ENCODE measurements at places on chromosomes 7 and 10. TPM values are rescaled to one million over a fixed set of nuclear protein-coding genes. Genes with fewer than 3 reads are reported as not detected.

- H3K27ac ChIP-seq, result no peak overlapping the region
- H3K4me3 ChIP-seq, result no peak overlapping the region
- no peaks in the 10 kb centered on the region for H3K36me3 ChIP-seq
- no peak for DNase-seq
- no peaks in the 10 kb centered on the region for H3K4me1 ChIP-seq
Observed at GRCh38 chr7:68420342-68421192, 1177.7 kb upstream of the AUTS2 start.

- no peaks in the 10 kb centered on the region for H3K36me3 ChIP-seq
- no peak overlapping the region for H3K4me3 ChIP-seq
- H3K27me3 ChIP-seq, result no peaks in the 10 kb centered on the region
- no peak overlapping the region for H3K27ac ChIP-seq
- no peaks in the 10 kb centered on the region for H3K4me1 ChIP-seq
Observed at GRCh38 chr10:27490807-27491206, 13.3 kb upstream of the RAB18 start.

GRCh38 chr10:100670368-100670767 lies 75.0 kb upstream of the PAX2 start:
- no peak overlapping the region for H3K27ac ChIP-seq
- no peaks in the 10 kb centered on the region for H3K4me1 ChIP-seq
- no peak for DNase-seq
- no peaks in the 10 kb centered on the region for H3K36me3 ChIP-seq
- peaks cover 8% of the 10 kb centered on the region for H3K27me3 ChIP-seq
- H3K4me3 ChIP-seq, result no peak overlapping the region

The ANKRD30A gene
- not detected for total RNA-seq

DNA sequence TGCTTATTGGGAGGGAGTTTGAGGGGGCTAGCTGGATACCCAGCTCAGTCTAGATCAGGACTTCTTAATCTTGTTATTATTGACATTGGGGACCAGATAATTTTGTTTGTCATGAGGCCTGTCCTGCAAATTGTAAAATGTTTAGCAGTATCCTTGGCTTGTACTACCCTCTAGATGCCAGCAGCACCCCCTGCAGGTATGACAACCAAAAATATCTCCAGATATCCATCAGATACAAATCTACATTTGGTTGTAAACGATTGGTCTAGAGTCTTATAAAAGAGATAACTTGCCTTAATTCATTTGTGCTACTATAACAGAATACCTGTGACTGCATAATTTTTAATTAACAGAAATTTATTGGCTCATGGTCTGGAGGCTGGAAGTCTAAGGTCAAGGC lies 1232.2 kb downstream of the XPNPEP1 start:
- no peak overlapping the region for H3K4me3 ChIP-seq
- DNase-seq, result no peak
- no peaks in the 10 kb centered on the region for H3K4me1 ChIP-seq
- H3K27ac ChIP-seq, result no peak overlapping the region
- no peaks in the 10 kb centered on the region for H3K27me3 ChIP-seq

- no peaks in the 10 kb centered on the region for H3K36me3 ChIP-seq
- no peak overlapping the region for H3K4me3 ChIP-seq
- H3K27me3 ChIP-seq, result no peaks in the 10 kb centered on the region
- H3K27ac ChIP-seq, result no peak overlapping the region
- no peak for DNase-seq
Observed at GRCh38 chr10:56178210-56178609, 182.8 kb downstream of the ZWINT start.

DNA sequence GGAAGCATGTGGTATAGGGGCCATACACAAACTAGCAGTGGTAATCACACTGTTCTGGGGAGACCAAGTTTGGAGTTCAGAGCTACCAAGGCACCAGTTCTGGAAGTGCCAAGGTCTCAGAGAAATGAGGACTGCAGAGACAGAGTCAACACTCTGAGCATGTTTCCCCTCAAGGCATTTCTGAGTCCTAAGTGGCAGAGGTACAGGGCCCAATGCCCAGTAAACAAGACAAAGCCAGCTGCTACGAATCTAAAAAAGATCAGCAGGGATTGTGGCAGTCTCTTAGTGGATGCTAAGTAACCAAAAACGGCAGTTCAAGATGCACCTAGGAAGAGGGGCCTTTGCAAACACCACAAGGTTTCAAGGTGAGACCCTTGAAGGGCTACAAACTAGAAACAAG lies 271.9 kb downstream of the TNS3 start:
- no peak for DNase-seq
- no peak overlapping the region for H3K27ac ChIP-seq
- peaks cover 10% of the 10 kb centered on the region for H3K4me1 ChIP-seq
- H3K36me3 ChIP-seq, result no peaks in the 10 kb centered on the region

DNA sequence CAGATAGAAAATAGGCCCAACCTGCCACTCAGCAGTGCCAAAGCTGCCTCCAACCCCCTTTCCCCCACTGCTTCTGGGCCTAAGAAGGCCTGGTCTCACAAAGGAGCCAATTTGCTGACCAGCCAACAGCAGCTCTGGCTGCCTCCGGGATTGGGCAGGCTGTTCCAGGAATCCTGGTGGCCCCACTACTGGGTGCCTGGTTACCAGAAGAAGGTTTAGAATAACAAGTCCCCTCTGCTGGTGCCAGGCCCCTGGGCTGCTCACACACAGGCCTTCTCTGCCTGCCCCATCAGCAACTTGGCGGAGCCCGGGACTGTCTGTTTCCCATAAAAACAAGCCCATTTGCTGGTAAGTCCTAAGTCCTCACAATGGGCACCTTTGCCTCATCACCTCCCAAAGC lies 1.2 kb downstream of the PHKG1 start:
- no peaks in the 10 kb centered on the region for H3K27me3 ChIP-seq
- no peaks in the 10 kb centered on the region for H3K36me3 ChIP-seq
- peaks cover 3% of the 10 kb centered on the region for H3K4me1 ChIP-seq
- no peak overlapping the region for H3K27ac ChIP-seq
- no peak for DNase-seq

The GIMAP7 gene
- total RNA-seq, result 43.6 TPM

- H3K36me3 ChIP-seq, result no peaks in the 10 kb centered on the region
- H3K27ac ChIP-seq, result peak overlapping the region; percentile 42
- H3K27me3 ChIP-seq, result no peaks in the 10 kb centered on the region
- DNase-seq, result no peak
- H3K4me1 ChIP-seq, result no peaks in the 10 kb centered on the region
- H3K4me3 ChIP-seq, result no peak overlapping the region
Observed at GRCh38 chr7:96388620-96389383, 66.9 kb upstream of the SLC25A13 start.

DNA sequence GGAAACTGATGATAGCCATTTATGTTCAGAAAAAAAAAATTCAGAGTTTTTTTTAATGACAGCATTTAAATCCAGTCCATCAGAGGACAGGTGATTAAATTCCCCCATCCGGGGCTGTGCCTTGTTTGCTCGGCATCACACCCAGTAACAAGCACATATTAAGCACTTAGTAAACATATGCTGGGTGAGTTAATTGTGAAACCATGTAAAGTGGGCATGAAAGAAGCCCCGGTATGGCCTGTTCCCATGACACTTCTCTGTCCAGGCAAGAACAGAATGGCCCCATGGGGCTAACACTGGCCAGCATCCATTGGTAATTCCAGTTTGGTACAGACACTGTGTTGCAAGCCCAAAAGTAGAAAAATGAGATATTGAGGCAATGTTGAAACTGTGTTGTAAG lies 220.8 kb upstream of the RNF32 start:
- H3K36me3 ChIP-seq, result no peaks in the 10 kb centered on the region
- H3K4me3 ChIP-seq, result no peak overlapping the region
- H3K27ac ChIP-seq, result no peak overlapping the region
- no peaks in the 10 kb centered on the region for H3K27me3 ChIP-seq

DNA sequence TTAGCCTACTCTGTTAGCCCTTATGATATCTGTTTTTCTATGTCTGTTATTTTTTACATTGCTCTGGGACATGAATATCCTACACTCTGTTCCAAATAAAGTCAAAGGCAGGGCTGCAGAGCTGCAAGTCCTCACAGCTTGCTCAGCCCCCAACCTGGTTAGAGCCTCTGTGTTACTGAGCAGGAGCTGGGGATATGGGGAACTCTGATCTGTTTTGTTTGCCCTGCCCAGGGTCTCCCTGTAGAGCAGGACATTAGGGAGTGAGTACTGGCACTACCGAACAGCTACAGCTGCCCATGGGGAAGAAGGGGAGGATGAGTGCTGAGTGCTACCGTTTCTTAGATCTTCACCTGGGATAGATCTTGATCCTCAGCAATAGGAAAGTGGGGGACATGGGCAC lies 32.8 kb upstream of the FGL2 start:
- DNase-seq, result no peak
- H3K27ac ChIP-seq, result no peak overlapping the region
- H3K4me1 ChIP-seq, result no peaks in the 10 kb centered on the region

The CHAT gene
- not detected for total RNA-seq

DNA sequence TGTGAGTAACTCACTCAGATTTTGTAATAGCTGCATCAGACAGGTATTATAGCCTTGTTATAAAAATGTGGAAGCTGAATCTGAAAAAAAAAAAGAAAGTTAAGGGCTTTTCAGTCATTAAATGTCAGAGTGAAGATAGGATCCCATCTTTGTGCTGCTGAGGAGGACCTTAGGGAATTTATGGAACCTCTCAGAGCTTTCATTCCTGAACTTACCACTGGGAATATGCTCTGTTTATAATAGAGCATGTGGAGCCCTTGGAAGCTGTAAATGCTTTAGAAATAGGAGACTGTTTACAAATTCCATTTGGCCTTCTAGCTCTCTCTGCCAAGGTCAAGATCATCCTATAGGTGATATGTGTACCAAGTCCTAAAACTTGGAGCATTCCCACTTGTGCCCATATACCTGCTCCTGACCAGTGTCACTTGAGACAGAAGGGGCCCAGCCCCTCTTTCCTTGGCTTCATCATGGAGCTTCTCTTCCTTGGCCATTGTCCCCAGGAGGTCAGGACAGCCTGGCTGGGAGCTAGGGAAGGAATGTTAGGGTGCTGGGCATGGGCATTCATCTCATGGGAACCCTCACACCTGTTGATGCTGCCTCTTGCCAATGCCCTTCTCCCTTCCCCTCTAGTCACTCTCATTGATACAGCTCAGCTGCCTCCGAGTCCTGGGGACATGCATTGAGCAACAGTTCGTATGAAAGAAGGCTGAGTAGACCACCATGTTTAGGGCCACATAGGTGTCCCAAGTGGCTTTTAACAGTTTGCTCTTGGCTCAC lies 105.3 kb downstream of the LRRC18 start:
- H3K4me3 ChIP-seq, result no peak overlapping the region
- no peaks in the 10 kb centered on the region for H3K4me1 ChIP-seq
- no peak for DNase-seq
- H3K27me3 ChIP-seq, result no peaks in the 10 kb centered on the region
- no peaks in the 10 kb centered on the region for H3K36me3 ChIP-seq
- no peak overlapping the region for H3K27ac ChIP-seq

- no peak overlapping the region for H3K27ac ChIP-seq
- no peak overlapping the region for H3K4me3 ChIP-seq
Observed at GRCh38 chr7:27300421-27300820, 57.8 kb downstream of the EVX1 start.

DNA sequence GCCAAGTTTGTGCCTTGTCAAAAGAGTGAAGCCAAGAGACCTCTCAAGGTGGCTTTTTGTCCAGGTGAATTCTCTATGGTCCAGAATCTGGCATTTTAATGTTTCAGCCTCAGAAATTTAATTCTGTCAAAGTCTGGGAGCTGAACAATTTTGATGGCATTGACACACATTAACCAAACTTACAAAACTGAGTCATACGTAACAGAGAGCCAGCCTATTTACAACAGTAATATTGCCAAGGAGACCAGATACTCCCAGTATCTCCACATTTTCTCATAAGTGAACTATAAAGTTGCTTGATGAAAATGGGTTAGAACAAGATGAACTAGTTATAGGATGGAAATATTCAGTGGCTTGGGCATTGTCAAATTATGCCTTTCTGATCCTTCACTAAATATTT lies 43.8 kb downstream of the PDE6C start:
- no peaks in the 10 kb centered on the region for H3K36me3 ChIP-seq
- no peaks in the 10 kb centered on the region for H3K27me3 ChIP-seq

The MBL2 gene
- not detected for total RNA-seq

All from kidney (tissue), 22 donors.